ENCODE measurements at places on chromosomes 7 and 10.

GRCh38 chr7:19554581-19554980, 154.3 kb downstream of the POLR1F start:
- DNase-seq: no peak

DNA sequence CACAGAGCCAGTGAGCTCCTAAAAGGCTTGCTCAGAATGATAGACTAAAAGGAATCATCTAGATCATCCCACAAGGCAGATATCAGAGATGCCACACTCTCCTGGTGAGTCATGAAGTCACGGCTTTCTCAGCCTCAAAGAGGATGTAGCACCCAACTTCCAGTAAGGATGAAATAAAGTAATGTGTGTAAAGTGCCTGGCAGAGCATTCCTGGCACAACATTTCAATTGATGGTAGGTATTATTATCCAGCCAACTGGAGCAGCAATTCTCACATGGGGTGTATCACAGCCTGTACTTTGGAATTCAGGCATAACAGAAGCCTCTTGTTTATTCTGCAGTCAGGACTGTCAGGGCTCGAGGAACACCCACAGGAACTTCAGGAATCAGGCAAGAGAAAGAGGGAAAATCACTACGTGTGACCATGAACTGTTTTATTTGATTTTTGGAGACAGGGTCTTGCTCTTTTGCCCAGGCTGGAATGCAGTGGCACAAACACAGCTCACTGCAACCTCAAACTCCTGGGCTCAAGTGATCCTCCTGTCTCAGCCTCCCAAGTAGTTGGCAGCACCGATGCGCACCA, 5.3 kb upstream of the NAT16 start:
- peak; percentile 49 for DNase-seq

- DNase-seq: no peak
Measured at GRCh38 chr7:35359423-35359822, 105.5 kb upstream of the TBX20 start.

DNA sequence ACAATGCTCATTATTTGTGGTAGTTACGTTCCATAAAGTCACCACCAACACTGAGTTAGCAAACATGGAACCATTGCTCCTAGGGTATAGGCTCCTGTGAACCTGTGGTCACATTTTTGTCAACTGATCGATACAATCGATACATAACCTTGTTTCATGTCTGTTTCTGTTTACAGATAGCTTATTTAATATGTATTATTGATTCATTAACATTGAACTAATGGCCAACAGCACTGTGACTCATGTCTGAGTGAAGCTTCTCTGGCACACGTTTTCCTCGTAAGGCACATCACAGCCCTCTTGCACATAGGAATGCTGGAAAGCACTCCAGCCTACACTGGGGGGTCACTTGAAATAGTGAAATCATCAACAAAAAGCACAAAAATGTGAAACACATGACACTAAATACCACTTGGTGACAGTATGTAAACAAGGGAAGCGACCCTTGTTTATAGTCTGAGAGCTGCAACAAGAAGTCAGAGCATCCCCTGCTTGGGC, 27.0 kb downstream of the GHRHR start:
- peak; percentile 41 for DNase-seq

DNA sequence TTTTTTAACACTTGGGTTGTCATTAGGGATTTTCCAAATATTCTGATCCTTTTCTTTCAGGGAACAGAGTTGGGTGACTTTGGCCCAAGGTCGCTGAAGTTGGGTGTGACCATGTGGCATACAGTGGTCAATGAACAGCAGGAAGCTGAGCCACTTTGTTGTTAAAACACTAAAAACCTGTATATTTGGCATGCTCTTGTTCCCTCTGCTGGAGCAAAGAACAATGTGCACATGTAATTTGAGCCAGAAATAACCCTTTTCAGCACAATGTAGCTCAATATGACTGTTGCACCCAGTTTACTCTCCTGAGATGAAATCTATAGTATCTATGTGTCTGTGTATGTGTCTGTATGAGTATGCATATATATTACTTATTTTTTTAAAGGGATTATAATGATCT, 74.9 kb downstream of the ADCYAP1R1 start:
- peak; percentile 38 for DNase-seq

DNA sequence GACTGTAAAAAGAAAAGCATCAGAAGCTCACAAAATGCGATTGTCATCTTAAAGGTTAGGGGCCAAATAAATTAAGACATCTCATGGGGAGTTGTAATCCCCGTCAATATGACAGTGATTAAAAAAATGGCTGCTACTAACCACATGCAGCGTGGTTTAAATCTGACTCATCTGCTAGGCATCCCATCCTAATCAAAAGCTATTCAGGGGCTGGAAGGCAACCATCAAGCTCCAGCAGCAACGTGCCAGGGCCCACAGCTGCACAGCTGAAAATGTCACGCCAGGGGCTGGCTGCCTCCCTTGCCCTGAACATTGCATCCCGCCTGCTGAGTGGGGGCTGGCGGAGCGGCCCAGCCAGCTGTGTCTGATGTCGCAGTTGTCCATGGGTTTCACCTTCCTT, 66.3 kb upstream of the FRMD4A start:
- DNase-seq: peak; percentile 93

- DNase-seq: no peak
Measured at GRCh38 chr10:19946791-19947190, 130.6 kb downstream of the PLXDC2 start.
